Brain (organoid and tissue), 16 donors: ENCODE measurements at places on chromosomes 3 and 15.

GRCh38 chr3:32349184-32349583, 42.5 kb upstream of the CMTM7 start:
- DNase-seq: no peak

GRCh38 chr3:102673271-102674115, 238.7 kb downstream of the ZPLD1 start:
- DNase-seq: peak; percentile 94

GRCh38 chr3:44198284-44199269, 43.1 kb upstream of the TOPAZ1 start:
- DNase-seq: peak; percentile 94

DNA sequence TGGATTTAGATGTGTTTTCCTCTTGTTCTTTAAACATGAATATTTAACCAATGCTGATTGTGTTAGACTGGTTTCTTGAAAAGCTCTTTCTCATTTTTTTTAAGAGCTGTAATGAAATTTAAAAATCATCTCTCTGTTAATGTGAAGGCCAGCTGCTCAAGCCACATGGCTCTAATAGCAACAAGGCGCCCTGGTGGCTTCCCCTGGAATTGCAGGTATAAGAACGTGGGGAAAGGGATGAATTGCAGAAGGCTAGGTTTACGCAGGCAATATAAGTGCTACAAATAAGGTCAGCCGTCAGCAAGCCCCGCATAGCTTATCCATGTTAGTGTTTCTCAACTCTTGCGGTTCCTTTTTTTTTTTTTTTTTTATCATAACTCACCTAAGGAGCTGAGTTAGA, 108.5 kb downstream of the SAMMSON start:
- DNase-seq: no peak

- DNase-seq: no peak
Measured at GRCh38 chr3:61912158-61912557, 350.8 kb downstream of the PTPRG start.

- DNase-seq: no peak
Measured at GRCh38 chr3:169283951-169284350, 379.6 kb downstream of the MECOM start.

DNA sequence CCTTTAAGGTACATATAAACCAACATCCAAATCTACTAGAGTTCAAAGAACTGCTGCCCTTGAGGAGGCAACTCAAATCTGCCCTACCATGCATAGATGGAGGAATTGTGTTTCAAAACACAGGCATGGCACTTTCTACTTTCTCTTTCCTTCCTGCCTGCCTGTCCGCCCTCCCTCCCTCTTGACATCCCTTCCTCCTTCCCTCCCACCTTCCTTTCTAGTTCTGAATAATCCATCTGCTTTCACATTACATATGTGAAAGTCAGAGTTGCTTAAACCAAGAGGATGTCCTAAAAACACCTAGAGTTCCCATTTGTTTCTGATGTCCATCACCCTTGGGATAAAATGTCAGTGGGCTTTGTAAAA, 537.6 kb downstream of the FOXP1 start:
- no peak for DNase-seq
